Cerebellum (tissue), 4 donors: ENCODE measurements at places on chromosomes 6 and 20.

DNA sequence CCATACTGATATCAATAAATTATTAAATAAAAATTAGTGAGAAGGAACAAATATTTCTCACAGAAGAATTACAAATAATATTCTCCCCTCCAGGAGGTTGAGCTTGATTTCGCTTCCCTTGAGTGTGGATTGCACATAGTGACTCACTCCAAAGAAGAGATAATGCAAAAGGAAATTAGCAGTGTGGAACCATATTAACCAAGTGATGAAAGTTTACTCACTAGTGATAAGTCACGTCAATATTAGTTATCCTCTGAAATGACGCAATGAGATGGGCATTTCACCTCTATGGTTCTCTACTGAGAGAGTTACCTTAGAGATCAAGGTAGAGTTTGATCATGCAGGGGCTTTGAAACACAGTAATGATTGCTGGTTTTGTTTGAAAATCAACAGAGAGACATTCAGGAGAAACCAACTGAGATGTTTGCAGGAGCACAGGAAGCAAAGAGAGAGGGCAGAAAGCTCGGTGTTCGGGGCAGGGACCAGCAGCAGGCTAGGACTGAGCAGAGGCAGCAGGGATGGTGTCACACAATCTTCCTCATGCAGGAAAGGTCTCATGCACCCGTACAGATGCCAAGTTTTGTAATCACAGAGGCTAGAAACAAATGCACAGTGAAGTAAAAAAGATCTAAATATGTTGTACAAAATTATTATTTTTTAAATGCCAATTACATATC lies 634.5 kb downstream of the QKI start:
- no peak for DNase-seq

DNA sequence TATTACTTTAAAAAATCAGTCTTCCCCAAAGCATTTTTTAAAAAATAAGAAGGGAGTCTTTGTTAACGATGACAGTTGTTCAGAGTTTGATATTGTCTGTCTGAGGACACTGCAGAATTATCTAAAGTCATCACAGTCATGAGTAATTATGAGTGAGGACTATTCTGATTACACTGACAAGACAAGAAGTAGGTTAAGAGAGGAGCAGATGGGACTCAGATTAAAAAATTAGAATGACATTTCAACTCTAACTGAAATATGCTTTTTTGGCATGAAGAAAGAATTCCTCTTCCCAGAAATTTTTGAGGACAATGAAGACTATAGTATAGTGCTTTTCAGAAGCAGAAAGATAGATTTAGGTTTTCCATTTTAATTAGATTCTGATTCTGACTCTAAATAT lies 456.5 kb downstream of the EPHA7 start:
- DNase-seq = peak; percentile 52

GRCh38 chr6:45815466-45816125 lies 200.1 kb downstream of the CLIC5 start:
- no peak for DNase-seq

- DNase-seq = peak; percentile 19
These were observed at the start of gene PLEKHG1 for GRCh38 chr6:150599199-150600009. TSS of gene PLEKHG1 (plus strand) at chr6:150599885. CDS start at chr6:150733682, 133,797 bp downstream.

- DNase-seq = no peak
These were observed 233.6 kb downstream of the ATXN1 start for GRCh38 chr6:16527691-16528090.

- DNase-seq = no peak
These were observed 5.4 kb downstream of the R3HDML start for GRCh38 chr20:44342248-44342647.

GRCh38 chr20:14782731-14783130 lies 445.3 kb upstream of the FLRT3 start:
- DNase-seq = no peak

GRCh38 chr6:144285798-144286502 lies 815 bp downstream of the UTRN start:
- no peak for DNase-seq

DNA sequence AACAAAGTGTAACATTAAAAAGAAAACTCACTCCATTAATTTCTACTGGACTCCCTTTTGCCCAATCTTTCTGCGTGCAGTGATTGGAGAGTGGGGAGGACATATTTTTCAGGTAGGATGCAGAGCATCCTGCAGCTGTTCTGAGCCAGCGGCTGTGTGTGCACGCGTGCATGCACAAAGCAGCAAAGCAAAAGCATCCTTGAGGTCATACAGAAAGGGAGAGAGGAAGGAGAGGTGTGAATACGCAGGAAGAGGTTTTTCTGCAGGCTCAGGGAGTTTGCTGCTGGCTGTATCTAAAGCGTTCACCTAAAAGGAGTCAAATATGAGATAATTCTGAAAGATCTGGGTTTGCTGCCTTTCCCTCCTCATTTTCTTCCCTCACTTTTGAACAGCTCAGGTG lies 108.4 kb downstream of the HUS1B start:
- DNase-seq = no peak

DNA sequence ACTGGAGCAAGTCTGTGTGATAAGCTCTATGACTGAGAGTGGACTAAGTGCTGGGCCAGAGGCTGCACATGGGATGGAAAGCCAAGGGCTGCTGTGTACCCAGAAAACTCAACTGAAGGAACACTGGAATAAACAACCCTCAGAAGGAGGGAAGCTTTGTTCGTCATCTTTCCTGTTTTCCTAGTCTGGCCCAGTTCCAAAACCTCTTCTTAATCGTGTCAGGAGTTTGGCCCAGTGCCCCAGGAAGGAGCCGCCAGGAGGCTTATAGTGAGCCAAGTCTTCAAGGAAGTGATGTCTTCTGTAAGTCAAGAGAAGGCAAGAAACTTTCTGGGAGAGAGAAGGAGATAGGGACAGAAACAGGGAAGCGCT lies 23.3 kb upstream of the TOP1 start:
- peak; percentile 17 for DNase-seq

- no peak for DNase-seq
These were observed 6.0 kb upstream of the PTGIS start for GRCh38 chr20:49573900-49574416.

- DNase-seq = no peak
These were observed 9.6 kb upstream of the ASIP start for GRCh38 chr20:34231634-34232033.

GRCh38 chr6:109527989-109528388 lies 45.0 kb upstream of the ZBTB24 start:
- no peak for DNase-seq

GRCh38 chr20:5356941-5357340 lies 40.2 kb upstream of the PROKR2 start:
- DNase-seq = no peak

GRCh38 chr20:25485872-25486271 lies 78.4 kb downstream of the GINS1 start:
- no peak for DNase-seq

GRCh38 chr6:29982097-29982496 lies 39.8 kb downstream of the HLA-A start:
- DNase-seq = no peak

- peak; percentile 7 for DNase-seq
These were observed 15.8 kb upstream of the LIN28B start for GRCh38 chr6:104940893-104941728.
